Thoracic aorta (tissue), 2 donors: ENCODE measurements at places on chromosomes 7 and 10.

- no peak for DNase-seq
These were observed 177.0 kb downstream of the REEP3 start for GRCh38 chr10:63697956-63698786.

DNA sequence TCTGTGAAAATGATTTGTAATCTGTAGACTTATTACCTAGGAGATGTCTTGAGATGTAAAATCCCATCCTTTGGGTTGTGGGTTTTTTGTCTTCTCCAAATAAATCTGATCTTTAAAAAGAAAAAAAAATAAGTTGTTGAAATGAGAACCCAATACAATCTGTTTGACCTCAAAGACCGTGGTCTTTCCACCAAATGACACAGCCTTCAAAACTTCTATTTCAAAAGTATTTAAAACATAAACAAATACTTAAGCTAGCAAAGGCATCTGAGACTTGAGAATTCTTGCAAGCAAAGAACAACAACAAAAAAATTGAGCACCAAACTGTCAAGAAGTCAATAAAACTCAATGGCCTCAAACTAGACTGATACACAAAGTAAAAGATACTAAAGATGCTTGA is 67.9 kb upstream of the HECW1 start:
- no peak for DNase-seq

- no peak for DNase-seq
These were observed 45.2 kb upstream of the SPOCK2 start for GRCh38 chr10:72133517-72133916.

- DNase-seq: no peak
These were observed 29.2 kb downstream of the STK17A start for GRCh38 chr7:43612128-43612527.

GRCh38 chr10:64219271-64220025 is 698.2 kb downstream of the REEP3 start:
- no peak for DNase-seq

DNA sequence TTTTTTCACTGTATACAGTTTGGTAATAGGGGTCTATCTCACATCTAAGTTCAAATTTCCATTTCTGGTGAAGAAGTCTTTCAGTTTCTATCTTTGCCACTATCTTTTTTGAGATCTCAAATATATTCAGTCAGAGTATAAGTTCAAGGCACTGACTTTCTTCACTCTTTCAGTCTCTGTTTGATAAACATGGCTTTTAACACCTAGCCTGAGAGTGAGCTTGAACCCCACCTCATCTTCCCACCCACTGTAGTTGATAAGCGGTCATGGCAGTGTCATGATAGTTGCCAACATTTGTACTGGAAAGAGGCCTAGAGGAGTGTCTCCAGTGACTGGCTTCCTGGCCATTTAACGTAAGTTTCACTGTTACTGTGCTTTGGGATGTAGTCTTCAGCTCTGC is 41.2 kb upstream of the AGR3 start:
- no peak for DNase-seq

- DNase-seq: no peak
These were observed 115.0 kb upstream of the KIF5B start for GRCh38 chr10:32171204-32171603.

- DNase-seq: no peak
These were observed 55.2 kb downstream of the ELFN1 start for GRCh38 chr7:1725199-1725690.

DNA sequence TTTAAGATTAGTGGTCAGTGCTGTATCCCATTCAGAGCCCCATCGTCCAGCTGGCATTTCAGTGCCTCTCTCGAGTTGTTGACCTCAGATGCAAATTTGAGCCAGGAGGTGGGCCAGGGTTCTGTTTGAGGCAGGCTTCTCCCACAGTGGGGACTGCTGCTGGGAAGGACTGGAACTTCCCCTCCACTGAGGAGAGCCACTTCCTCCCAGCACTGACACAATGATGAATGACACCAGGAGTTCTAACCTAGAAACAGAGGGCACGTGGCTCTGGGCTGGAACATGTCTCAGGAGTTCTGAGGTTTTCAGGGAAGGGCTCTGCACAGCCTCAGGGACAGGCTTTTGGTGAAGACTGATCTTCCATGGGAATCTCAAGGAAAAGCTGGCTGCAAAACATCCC is 18.3 kb upstream of the BTBD16 start:
- no peak for DNase-seq

- no peak for DNase-seq
These were observed 5.5 kb downstream of the SKIDA1 start for GRCh38 chr10:21519941-21520436.

- DNase-seq: no peak
These were observed 16.9 kb downstream of the RPA3 start for GRCh38 chr7:7701527-7701926.

GRCh38 chr7:106755641-106756040 is 94.7 kb upstream of the CCDC71L start:
- no peak for DNase-seq

DNA sequence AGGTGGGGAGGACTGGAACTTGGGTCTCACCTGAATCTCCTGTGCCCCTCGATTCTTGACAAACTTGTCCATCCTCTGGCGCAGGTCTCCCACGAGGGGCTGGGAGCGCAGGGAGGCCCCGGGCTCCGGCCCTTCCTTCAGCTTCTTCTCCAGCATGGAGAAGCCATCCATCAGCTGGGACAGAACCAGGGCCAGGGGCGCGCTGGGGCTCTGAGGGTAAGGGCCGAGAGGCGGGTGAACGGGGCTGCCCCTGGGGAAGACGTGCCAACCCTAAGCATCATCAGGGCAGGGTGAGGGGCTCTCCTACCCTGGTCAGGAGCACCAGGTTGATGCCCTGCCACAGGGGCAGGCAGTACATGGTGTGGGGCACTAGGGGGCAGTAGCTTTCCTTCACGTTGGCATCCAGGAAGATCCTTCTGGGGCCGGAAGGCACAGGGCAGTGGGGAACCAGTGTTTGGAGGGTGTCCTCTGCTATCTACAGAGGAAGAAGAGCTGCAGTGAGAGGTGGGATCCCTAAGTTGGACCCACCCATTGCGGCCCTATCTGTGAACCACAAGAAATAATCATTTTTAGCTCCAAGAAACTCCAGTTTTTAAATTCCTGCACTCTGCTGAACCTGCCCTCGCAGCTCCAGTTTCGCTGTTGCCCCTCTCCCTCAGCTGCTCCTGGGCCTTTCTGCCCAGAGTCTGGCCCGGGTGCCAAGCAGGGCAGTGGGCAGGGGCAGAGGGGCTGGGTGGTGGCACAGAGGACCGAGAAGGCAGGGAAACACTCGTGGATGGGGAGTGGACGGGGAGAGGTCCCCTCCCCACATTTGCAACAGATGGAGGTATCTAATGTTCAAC is 10.8 kb upstream of the PYROXD2 start:
- no peak for DNase-seq

GRCh38 chr10:31582365-31583052 is 263.5 kb downstream of the ZEB1 start:
- DNase-seq: no peak

DNA sequence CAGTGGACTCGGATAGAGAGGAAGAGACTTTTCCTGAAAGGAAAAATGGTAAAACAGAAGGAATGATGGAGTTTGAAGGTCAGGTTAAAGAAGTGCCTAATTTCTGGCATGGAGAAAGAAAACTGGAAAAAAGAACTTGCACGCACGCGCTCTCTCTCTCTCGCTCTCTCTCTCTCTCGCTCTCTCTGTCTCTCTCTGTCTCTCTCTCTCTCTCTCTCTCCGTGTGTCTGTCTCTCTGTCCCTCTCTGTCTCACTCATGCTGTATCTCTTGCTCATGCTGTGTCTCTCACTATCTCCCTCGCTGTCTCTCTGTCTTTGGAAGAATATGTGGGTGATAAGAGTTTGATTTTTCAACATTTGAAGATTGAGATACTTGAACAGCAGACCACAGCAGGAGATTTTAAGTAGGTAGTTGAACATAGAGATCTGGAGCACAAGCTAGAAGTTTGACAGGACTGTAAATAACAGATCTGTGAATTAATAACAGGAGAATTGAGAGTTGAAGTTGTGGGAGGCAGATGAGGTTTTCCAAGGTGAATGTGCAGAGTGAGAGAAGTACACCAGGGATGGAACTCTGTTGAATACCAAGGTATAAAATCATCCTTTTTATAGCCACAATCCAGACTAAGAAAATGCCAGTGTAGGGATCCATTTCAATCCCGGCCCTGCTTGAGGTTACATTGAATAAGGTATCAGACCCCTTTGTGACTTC is 33.1 kb downstream of the ADD3 start:
- no peak for DNase-seq

DNA sequence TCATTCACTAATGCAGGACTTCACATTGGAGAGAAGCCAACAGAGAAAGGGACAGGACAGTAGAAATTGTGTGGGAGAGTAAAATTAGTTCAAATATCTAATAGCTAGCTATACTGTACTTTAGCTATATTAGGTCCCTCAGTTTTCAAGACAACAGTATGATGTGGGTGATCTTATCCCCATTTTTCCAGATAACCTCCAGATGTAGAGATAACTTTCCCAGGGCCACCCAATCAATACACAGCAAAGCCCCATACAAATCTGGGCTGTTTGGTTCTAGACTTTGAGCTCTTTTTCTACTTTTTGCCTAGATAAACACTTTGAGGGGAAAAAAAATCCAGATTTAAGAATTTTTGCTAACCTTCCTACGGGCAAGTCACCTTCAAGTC is 482 bp upstream of the CLDN12 start:
- no peak for DNase-seq

DNA sequence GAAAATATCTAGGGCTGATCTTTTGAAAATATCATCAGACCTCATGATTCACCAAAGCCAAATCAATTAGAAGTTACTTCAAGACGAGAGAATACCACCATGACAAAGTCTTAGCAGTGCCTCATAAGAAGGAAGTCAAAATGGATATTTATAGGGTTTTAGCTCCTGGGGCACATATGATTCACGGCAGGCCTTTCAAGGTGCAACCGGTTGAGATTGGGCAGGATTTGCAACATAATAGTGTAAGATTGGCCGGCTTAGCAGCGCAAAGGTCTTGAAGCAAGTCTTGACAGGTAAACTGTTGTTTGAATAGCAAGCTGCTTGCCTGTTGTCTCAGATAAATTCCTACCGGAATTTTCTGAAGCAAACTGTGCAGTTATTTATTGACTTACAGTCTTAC is 17.5 kb downstream of the ADRB1 start:
- no peak for DNase-seq

DNA sequence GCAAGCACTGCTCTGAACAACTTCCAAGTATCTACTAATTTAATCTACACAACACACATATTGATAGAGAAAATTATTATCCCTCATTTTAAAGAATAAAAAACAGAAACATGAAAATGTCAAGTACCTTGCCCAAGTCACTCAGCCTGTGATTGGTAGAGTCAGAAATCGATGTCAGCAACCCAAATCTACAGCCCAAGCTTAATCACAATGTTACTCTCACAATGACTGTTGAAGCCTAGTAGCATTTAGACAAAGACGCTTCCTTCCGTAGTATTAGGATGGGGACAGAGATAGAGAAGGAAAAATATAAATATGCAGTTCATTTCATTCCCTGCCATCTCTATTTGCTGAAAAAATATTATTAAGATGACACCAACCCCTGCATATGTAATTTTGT is 242.5 kb downstream of the ELMO1 start:
- DNase-seq: no peak

- DNase-seq: no peak
These were observed 7.6 kb downstream of the ITPRID1 start for GRCh38 chr7:31521336-31522010.

DNA sequence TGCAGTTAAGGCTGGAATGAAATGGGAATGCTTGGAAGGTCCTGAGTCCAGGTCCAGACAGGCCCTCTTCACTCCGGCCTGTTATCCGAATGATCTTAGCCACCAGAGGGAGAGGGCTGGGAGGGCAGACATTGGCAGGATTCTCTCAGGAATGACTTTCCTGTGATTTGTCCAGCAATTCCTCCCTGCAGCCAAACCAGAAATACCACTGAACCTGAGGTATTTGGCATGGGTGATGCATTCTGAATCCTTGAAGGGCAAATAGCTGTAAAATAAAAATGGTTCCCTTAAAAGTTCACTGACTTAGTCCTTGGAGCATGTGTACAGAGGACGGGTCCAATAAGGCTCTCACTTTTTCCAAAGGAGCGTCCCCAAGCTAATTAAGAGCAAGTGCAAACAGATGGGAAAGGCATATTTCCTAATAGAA is 77.5 kb upstream of the HABP2 start:
- no peak for DNase-seq

DNA sequence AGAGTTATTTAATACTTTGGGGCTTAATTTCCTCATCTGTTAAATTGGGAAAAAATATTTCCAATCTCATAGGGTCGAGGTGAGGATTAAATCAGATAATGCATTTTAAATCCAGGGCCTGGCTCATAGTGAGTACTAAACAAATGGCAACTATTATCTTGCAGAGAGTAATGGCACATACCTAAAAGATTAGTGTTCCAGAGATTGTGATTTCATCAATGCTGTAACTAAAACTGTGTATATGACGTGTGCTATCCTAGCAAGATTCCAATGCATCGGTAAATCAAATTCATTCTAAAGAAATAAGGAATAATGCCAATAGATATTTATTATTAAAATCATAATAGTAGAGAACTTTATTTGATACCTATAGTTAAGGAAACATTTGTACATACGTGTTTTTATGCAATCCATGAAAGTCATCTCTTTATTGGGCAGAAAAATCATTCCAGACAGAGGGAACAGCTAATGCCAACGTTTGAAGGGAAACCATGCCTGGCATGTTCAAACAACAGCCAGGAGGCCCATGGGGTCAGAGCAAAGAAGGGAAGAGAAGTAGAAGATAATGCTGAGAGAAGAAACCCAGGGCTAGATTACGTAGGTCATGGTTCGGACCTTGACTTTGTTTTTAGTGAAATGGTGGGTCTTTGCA is 174.8 kb upstream of the AGR3 start:
- DNase-seq: no peak

DNA sequence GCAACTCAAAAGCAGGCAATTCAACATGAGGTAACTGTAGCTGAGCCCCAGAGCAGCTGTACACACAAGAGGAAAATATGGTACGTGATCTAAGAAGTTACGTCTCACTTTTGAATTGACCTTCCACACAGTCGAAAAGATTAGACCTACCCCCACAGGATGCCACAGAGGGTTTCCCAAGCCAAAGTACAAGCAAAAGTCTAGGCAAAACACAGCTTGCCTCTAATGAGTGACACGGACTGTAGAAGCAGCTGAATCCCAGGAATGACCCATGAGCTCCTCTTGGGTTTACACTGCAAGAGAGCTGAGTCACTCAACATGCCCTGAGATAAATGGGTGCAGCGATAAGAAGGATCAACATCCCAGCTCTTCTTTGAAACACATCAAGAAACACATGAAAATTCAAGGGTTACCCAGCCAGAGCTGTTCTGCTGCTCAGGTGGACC is 9.8 kb downstream of the CREB3L2 start:
- no peak for DNase-seq

GRCh38 chr10:119650062-119650461 is 1.1 kb upstream of the BAG3 start:
- DNase-seq: no peak

DNA sequence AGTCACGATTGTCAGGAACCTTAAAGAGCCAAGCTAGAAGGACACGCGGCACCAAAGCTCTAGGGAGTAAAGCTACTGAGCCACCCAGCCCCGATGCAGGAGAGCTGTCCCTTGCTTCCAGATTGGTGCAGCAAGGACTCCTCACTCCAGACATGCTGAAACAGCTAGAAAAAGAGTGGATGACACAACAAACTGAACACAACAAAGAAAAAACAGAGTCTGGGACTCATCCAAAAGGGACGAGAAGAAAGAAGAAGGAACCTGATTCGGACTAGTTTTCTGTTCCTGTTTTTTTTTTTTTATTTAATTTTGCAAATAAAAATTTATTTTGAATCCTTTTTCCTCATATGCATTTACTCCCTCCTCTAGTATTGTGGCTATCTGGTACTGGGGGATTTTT is 11.4 kb upstream of the HKDC1 start:
- no peak for DNase-seq
